ENCODE measurements at places on chromosomes 5 and 9.

- DNase-seq, result no peak
Observed at GRCh38 chr5:112084149-112084548, 327.2 kb upstream of the NREP start.

- no peak for DNase-seq
Observed at GRCh38 chr5:154523709-154524108, 45.7 kb upstream of the HAND1 start.

DNA sequence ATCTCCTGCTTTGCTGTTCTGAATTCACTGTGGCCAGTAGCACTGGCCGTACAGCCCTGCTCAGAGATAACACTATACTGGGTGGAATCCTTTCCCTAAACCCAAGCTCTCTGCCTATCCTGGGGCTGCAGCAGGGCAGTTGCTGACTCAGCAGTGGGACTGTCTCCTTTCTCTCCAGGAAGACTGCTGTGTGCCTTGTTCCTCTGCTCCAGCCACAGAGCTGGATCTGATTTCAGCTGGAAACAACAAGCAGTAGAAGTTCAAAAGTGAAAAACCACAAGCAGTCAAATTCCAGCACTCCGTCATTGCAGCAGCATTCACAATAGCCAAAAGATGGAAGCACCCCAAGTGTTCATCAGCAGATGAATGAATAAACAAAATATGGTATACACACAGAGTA lies 105.0 kb downstream of the FBXL7 start:
- DNase-seq, result no peak

DNA sequence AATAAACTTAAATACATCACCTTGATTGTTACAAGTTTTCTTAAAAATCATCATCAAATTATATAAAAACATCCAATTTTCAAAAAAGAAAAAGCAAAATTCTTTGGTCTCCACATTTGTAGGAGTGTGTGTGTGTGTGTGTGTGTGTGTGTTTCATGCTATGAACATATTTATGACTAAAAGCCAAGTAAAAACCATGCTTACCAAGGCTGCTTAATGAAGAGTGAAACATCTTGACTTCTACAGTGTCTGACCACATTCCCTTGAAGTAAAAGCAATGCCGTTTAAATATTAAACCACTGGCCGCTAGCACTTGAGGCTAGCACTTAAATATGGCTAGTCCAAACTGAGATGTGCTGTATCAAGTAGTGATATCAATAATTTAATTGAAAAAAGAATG lies 549.1 kb upstream of the CCNG1 start:
- no peak for DNase-seq

- DNase-seq, result no peak
Observed at GRCh38 chr5:171986772-171987171, 19.7 kb downstream of the FBXW11 start.

DNA sequence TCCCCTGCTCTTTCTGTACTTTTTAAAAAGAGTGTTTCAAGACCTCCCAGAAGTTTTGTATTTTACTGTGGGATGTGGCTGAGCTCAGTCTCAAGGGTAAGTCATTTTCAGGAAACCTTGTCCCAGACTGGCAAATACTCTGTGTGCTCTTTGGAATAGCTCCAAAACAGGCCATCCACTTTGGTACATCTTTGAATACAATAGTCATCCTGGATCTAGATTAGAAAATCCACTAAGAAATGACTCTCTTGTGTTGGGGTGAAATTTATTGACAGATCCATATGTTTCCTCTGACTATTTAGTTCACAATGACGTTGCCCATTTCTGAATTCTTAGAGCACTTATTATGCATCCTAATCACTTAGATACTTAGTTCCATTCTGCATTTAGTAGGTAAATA lies 95.2 kb downstream of the PLCXD3 start:
- peak; percentile 58 for DNase-seq

GRCh38 chr5:123429221-123429954 lies 6.2 kb upstream of the CEP120 start:
- DNase-seq, result no peak

DNA sequence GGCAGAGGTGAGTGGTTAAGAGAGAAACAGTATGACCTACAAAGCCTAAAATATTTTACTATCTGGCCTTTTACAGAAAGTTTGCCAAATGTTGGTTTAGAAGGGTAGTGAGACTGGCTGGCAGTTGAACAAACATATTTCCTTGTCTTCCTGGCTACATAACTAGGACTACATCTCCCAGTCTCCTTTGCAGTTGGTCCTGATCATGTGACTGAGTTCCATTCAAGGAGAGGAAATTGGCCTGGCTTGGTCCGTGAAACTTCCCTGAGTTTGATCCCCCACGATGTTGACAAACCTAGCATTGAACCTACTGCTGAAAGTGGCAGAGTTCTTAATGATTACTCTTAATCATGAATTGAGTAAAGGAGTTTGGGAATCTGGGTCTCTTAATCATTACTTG lies 280.8 kb downstream of the SLIT3 start:
- DNase-seq, result no peak

GRCh38 chr5:157574456-157575380 lies 857 bp downstream of the ADAM19 start:
- no peak for DNase-seq

DNA sequence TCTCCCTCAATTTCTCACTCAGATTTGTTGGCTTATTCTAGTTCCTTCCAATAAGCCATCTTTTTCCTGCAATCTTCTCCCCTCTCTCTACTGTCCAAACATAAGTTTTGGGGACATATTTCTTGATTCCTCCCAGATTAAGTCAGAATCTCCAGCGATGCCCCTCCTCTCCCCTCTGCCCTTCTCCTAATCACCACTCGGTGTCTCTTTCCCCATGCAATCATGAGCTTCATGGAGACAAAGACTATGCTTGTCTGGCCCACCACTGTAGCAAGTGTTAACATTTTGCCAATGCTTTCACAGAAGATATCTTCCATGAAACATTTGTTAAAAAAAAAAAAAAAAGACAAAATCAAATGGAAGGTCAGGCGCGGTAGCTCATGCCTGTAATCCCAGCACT lies 42.4 kb downstream of the PDE6A start:
- no peak for DNase-seq

DNA sequence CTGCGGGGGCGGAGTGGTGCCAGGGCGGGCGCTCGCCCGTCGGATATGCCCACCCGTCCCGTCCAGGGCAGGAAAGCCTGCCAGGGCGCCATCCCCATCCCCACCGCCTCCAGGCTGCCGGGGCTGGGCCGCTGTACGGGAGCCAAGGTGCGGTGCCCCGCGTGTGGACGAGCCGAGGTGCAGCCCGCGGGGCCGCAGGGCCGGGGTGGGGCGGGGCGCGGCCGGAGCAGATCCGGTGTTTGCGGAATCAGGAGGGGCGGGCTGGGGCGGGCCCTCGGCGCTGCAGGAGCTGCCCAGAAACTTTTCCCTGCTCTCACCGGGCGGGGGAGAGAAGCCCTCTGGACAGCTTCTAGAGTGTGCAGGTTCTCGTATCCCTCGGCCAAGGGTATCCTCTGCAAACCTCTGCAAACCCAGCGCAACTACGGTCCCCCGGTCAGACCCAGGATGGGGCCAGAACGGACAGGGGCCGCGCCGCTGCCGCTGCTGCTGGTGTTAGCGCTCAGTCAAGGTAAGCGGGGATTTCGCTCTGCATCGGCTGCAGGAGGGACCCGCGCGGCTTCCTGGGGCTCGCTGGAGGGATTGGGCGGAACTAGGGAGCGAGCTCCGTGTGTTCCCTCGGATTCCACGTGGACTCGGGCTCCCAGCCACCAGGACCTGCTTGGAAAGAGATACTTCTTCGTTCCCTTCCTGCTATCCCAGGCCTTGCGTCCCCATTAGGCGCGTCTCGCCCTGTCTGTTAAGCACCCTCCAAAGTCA lies at the start of gene ITGA2:
TSS of gene ITGA2 (plus strand) at position 328 of the 756 bp plus-strand sequence. CDS start at position 445, 117 bp downstream.
- DNase-seq, result no peak

- DNase-seq, result no peak
Observed at GRCh38 chr9:109251776-109252106, 69.1 kb downstream of the EPB41L4B start.

DNA sequence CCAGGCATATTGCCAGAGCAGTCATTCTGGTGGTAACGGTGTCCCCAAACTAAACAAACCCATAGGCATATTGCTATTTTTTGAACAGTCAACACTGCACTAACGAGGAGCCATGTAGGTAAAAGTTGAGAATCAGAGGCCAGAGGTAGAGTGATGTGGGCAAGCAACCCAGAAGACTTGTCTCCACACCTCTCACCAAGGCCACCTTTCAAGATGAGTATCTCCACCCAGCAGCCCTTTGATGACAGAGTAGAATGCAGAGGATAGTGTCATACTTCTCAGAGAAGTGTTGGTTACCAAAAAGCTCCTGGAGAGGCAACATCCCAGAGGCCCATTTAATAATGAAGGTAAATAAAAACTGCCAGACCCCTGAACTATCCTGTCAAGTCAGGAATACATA lies 63.9 kb downstream of the FCHO2 start:
- no peak for DNase-seq

- no peak for DNase-seq
Observed at GRCh38 chr5:143262393-143263174, 140.9 kb downstream of the NR3C1 start.

- no peak for DNase-seq
Observed at GRCh38 chr5:143041972-143042770, 272.0 kb downstream of the ARHGAP26 start.

DNA sequence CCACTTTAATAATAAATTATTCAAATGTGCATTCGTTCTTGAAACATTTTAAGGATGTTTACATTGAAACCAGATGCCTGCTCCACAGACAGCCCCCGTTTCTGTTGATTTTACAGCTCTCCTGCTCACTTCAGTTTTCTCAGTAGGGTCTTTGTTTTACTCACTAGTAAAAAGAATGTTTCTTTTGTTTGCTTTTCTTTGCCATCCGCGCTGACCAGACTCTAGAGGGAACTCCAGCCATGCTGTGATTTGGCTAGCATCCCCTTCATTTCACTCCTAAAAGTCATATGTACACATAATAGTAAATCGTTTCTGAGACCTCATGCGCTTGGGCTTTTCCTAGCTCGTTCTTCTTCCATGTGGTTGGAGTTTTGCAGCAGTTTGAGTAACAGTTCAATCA lies 28.7 kb upstream of the PALM2AKAP2 start:
- DNase-seq, result no peak

DNA sequence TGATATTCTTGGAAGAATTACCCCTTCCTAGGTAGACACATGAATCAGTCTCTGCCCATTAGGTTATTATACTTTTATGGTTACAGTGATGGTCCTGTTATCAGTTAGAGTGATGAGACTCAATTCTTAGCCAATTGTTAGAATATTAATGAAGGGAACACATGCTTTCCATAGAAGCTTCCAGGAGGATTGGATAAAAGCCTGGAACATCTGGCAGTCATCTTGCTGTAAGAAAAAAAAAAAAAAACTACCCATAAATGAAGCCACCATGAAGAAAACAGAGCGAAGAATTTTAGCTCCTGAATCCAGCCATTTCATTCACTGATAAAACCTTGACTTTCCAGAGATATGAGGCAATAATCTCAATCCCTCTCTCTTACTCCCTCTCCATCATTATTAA lies 262.5 kb upstream of the GRIN3A start:
- DNase-seq, result no peak

Data from NCI-H446 (cell line).